ENCODE measurements at places on chromosomes 7 and 10.

- DNase-seq, result peak; percentile 40
Measured at GRCh38 chr7:130758429-130759056, 24.5 kb upstream of the KLF14 start.

GRCh38 chr7:49805371-49806007 lies 32.1 kb downstream of the VWC2 start:
- DNase-seq, result no peak

GRCh38 chr7:29013082-29013695 lies 55.1 kb upstream of the TRIL start:
- DNase-seq, result no peak

- DNase-seq, result no peak
Measured at GRCh38 chr10:95920798-95921426, 13.1 kb downstream of the CC2D2B start.

DNA sequence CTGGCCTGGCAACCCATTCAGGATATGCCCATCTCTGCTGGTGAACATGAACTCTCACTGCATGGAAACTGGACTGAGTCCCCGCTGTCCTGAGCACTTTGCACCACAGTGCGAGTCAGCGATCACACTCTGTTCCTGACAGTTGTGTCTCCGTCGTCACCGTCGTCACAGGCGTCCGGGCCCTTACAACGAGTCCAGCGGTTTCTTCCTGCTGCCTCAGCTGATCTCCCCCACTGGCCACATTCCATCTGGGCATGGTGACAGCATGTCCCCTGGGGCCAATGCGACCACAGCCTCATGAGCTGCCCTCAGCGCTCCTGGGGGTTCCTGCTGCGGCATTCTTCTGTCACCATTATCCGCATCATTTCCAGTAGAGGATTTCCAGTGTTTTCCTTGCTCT lies 76.8 kb upstream of the KLF6 start:
- no peak for DNase-seq
